ENCODE measurements at places on chromosomes 16 and 17. TPM values are rescaled to one million over a fixed set of nuclear protein-coding genes. Genes with fewer than 3 reads are reported as not detected.
A peak's percentile ranks its signal among the peaks of the same experiment; 100 is the strongest.

DNA sequence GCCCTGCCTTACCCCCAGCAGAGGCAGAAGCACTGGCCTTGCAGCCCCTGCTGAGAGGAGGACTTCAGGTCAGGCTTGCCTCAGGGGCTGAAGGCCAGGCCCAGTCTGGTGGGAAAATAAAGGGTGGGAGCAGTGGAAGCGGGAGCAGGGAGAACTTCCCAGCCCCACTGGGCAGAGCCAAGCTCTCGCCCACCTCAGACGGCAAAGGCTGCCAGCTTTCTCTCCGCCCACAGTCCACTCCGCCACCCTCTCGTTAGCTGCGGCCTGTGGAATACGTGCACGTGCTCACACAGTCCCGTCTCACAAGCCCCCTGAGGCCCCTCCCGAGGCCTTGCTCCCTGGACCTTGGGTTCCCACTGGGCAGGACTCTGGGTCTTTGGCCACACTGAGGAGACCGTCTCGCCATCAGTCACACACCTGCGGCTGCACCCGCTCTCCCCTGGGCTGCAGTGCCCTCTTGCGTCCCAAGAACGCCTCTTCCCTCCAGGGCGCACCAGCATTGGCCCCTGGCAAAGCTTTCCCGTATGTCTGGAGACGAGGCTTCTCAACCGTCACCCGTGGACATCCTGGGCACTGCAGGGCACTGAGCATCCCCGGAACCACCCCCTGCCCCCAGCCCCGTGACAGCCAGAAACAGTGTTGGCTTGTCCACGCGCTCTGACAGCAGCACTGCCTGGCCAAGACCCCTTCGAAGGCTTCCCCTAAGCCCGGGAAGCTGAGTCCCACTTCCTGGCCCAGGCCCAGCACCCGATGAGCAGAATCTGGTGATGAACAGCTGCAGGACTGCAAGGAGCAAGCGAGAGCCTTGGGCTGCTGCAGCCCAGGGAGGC lies 8.3 kb downstream of the MRPL28 start:
- peak; percentile 88 for DNase-seq

Gene ARL4D
- 24.5 TPM for total RNA-seq

GRCh38 chr17:55793272-55793671 lies 42.4 kb downstream of the PCTP start:
- no peak for DNase-seq

Gene DPH1
- 30.7 TPM for total RNA-seq

DNA sequence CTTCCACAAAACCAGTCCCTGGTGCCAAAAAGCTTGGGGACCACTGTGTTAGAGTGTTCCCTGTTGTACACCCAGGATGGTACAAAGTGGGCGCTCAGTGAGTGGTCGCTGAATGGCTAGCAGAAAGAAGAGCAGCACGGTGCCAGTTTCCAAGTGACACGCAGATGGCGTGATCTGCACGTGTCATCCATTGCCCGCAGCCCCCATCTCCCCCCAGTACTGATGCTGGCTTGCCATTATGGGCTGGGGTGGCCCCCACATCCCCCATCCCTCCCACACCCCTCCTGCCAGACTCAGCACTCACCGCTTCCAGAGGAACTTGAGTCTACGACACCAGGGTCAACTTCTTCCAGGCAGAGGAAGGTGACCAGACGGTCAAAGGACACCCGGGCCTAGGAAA lies 36.5 kb downstream of the ABCC6 start:
- DNase-seq: no peak

GRCh38 chr17:7883781-7884386 lies 4.7 kb upstream of the CHD3 start:
- no peak for DNase-seq

- no peak for DNase-seq
Measured at GRCh38 chr17:27244011-27244410, 49.9 kb upstream of the WSB1 start.

- peak; percentile 36 for DNase-seq
Measured at GRCh38 chr17:36703860-36704266, 102.5 kb downstream of the MRM1 start.

Gene BRICD5
- 6.8 TPM for total RNA-seq

- DNase-seq: no peak
Measured at GRCh38 chr17:48102043-48102750, 919 bp upstream of the CBX1 start.

DNA sequence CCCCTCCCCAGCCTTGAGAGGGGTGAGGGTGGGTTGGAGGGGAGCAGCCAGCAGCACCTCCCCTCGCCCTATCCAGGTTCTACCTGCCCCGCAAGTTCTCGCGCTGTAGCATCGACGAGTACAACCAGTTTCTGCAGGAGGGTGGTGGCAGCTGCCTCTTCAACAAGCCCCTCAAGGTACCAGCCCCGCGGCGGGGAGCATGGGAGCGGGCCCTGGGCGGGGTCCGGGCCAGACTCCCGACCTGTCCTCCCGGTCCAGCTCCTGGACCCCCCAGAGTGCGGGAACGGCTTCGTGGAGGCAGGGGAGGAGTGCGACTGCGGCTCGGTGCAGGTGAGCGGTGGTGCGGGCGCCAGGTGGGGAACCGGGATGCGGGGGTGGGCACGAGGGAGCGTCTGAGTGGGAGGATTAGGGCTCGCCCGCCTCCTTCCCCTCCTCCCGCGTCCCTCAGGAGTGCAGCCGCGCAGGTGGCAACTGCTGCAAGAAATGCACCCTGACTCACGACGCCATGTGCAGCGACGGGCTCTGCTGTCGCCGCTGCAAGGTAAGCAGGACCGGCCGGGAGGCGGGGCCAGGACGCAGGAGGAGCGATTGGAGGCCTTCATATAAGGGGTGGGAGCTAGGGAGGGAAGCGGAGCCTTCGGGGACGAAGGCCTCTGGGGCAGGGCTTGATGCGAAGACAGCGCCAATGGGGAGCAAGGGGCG lies 16.5 kb downstream of the ADAM11 start:
- DNase-seq: peak; percentile 99

DNA sequence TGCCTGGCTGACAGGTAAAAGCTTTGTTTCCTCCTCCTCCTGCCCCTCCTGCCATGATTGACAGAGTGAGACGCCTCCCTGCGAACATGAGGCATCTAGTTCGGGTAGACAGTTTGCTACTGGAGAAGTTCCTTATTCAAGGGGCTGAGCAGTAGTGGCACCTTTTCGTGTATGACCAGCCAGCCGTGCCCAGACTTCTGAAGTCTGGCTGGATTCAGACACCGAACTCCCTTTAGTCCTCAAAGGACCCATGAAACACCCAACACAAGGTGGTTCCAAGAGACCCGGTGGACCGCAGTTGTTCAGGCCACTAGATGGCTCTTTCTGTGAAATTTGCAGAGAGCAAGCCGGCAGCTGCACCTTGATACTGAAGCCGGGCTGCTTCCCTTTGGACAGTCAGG lies 192.8 kb downstream of the XYLT1 start:
- peak; percentile 73 for DNase-seq

DNA sequence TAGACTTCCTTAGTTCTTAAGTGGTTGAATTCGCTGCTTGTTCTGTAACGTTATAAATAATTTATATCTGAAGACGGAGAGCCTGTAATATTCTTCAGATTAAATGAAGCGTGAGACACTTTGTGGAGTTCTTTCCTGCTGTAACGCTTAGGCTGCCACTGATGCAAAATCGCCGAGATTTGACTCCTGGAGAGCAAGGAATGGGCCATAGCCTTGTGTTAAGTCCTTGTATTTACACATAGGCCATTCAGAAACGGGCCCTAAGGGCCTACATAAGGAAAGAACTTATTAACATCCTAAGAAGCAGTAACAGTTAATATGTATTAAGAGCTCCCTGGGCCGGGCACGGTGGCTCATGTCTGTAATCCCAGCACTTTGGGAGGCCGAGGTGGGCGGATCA lies 936 bp downstream of the EMC6 start:
- DNase-seq: no peak

DNA sequence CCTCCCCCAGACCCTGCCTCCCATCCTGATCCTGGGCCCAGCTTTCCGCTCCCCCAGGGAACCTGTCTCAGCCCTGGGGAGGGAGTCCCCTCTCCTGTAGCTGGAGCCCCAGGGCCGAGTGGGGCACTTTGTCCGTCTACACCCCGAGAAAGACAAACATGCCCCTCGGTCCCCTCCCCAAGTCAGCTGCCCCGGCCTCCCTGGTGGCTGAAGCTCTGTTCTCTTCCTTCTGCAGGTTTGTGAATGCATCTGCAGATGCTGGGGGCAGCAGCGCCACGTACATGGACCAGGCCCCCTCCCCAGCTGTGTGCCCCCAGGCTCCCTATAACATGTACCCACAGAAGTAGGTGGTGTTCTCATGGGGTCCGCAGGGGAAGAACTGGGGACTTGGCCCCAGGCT lies 20.8 kb downstream of the STAT5A start:
- peak; percentile 52 for DNase-seq

GRCh38 chr16:30744183-30744582 lies 4.0 kb upstream of the PHKG2 start:
- DNase-seq: no peak

Gene CD300H
- total RNA-seq: not detected

DNA sequence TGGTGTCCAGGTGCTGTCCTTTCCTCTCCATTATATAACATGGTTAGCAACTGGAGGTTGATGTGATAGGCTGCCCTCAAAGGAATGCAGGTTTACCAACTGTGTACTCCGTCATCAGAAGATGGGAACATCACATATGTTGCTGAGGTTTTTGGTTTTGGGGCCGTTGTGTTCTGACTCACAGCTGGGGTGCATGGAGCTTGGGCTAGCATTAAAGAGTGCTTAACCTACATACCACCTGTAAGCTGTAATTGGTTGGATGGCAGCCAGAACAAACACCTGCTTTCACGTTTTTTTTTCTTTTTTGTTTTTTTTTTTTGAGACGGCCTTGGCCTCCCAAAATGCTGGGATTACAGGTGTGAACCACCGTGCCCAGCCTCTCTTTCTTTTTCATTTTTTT lies 20.9 kb downstream of the TMEM11 start:
- no peak for DNase-seq

Gene PYDC1
- not detected for total RNA-seq

Gene TNFRSF17
- total RNA-seq: not detected

Gene LGALS9C
- not detected for total RNA-seq

DNA sequence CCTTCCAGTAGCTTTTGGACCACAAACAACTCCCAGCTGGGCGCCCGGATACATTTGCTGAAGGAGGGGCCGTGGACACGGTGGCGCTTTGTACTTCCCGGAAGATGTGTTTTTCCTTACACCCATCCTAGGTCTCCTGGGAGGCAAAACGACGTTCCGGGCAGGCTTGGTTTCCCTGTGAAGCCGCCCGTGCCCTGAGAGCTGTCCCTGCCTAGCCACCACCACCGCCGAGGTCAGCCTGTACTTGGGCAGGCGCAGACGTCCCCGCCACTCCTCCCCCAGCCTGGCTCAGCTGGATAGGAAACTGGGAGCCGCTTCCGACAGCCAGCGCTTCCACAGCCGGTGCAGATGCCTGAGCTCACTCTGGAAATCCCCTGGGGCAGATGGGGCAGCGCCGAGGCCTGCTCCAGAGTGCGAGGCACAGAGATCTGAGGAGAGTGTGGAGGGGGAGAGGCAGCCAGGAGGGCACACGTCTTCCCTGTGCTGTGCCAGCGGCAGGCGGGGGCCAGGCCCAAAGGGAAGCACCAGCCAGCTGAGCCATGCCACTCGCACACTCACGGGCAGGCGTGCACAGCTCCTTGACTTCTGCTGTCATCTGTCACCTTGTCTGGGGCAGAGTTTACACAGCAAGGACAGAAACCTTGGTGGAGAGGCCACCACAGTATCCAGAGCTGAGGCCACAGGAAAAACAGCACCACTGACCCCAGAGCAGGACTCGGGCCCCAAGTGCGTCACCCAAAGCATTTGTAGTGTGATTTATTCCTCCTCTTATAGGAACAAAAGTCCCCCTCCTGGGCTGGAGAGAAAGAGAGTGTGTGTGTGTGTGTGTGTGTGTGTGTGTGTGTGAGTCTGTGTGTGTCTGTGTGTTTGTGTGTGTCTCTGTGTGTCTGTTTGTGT lies 3.0 kb downstream of the RHBDF2 start:
- DNase-seq: peak; percentile 89

Gene CNGB1
- not detected for total RNA-seq

DNA sequence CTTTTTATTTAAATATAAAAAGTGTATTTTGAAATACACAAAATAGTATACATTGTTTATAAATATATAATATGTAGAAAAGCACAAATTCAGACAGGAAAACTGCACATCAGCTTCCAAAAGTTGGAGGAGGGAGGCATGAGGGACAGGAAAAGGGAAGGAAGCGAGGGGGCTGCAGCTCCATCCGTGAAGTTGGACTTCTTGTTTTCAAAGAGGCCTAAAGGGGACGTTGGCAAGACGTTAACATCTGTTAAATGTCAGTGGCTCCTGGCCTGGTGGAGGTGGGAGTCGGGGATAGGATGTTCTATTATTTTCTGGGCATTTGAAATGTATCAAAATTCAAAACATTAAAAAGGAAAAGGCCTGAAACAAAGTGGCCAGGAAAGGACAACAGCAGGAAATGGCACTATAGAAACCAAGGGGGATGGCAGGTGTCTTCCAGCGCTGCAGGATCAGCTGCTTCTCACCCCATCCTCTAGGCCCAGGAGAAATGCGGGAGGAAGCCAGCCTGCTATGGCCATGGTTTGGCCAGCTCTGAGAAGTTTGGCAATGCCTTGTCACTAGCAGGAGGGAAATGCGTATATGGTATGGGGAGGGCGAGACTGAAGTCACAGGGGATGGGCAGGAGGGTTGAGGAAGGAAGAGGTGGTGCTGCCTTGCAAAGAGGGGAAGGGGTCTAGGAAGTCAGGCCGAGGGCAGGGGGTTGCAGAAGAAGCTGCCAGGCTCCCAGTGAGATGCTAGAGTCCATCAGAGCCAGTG lies 6.4 kb downstream of the CMTM2 start:
- peak; percentile 50 for DNase-seq

DNA sequence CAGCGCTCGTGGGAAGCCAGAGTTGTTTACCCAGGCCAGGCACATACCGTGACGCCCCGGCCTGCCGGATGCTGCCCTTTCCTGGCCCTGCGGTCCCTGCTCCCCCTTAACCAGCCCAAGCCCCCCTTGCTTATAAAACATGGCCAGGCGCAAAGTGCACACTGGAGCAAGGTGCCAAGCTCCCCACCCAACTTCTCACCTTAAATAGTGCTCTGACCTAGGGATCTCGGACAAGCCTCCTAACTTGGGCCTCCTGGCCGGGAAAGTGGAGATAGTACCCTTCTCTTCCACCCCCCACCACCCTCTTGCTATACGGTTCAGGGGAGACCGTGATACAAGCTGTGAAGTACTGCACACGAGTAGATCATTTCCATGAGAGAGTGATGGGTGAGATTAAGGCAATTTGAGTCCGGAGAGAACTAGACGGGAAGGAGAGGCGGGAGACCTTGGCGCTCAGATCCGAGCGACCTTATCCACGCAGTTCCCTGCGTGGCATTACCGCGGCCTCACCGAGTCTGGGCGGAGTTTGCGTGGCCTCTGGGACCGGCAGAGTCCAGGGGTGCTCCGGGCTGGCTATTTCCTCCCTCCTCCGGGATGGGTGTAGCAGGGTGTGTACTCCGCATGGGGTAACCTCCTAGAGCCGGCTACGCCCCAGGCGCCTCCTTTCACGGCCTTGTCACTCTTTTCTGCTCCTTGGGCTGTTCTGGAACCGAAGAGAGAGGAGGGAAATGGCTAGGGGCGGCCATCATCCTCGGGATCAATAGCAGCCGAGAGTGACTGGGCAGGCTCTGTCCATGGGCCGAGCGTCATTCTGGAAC lies 4.4 kb upstream of the LHX1 start:
- DNase-seq: no peak

Gene HLF
- total RNA-seq: 35.6 TPM

- no peak for DNase-seq
Measured at GRCh38 chr16:85845266-85845665, 45.8 kb downstream of the COX4I1 start.

Gene NEK8
- total RNA-seq: 1.0 TPM

Measured in right cardiac atrium (tissue), 5 donors.